WERI-Rb-1 (cell line): ENCODE measurements at places on chromosomes 7 and 10.

GRCh38 chr7:94901981-94902380, 5.4 kb upstream of the PPP1R9A start:
- no peak for DNase-seq

DNA sequence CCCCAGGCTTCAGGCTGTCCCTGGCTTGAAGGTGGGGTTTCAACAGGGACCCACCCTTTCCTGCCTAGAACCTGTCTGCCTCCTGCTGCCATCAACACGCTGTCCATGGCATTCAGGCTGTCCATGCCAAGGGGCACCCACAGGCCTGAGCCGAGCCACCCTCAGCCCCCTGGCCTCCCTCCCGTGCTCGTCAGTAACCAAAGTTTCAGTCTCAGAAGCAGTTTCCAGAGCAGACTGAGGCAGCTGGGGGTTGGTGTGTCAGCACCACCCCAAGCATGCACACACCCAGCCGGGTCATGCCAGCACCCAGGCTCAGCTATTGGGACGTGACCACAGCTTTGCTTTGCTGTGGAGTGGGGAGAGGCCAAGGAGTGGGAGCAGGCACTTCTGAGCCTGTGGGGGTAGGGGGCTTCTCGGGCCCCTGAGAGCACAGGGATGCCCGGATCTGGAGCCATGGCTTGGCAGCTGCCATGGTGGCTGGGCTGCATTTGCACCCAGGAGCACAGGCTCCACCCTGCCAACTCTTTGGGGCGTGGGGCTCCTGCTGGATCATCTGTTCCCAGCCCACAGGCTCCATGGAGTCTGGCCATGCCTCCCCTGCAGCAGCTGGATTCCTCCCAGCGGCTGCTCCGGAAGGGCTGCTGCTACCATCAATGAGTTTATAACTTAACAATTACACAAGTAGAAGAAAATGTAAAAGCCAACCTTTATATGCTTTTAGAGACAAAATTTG, 314.5 kb upstream of the SEMA3C start:
- no peak for DNase-seq

DNA sequence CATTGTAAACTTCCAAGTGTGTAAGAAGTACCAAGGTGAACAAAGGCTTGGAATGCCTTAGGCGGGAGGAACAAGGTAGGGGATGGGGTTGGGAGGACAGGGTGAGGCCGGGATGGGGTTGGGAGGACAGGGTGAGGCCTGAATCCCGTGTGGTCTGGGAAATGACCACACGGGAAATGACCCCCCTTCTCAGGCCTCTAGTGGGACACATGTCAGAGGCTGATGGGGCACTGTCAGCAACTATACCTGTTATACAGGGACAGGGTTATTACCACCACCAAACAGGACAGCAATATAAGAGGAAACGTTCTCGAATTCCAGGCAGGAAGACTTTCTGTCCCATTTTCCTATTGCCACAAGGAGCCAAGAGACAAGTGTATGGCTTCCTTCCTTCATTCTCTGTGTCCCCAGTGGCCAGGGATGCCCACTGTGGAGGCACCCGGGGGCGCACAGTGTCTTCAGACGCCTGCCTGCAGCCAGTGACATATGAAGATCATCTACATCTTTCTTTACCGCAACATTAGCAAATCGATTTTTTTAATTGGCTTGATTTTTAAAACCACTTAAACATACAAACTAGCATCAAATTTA, 1.3 kb downstream of the MKI67 start:
- DNase-seq = no peak

DNA sequence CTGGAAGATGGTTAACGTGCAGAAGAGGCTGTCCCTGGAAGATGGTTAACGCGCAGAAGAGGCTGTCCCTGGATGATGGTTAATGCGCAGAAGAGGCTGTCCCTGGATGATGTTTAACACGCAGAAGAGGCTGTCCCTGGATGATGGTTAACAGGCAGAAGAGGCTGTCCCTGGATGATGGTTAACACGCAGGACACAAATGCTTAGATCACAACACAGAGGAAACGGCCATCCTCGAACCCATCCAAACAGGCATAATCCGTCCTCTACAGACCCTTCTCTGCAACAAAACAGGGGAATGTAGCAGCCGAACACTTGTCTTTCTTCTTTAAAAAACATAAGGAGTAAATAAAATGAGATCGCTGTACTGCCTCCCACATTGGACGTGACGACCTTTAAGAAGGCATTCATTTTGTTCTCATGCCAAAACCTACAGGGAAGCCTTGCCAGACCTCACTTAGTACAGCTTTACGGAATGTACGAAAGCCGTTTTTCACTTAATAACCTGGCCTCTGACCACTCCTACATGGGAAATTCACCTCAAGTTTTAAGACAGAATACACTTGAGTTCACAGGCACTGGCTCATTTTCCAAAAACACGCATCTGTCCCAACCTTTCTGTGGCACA, 245.2 kb downstream of the ZMYND11 start:
- no peak for DNase-seq

GRCh38 chr7:79405368-79405767, 48.1 kb downstream of the MAGI2 start:
- DNase-seq = no peak

GRCh38 chr7:127901895-127902703, 129.1 kb downstream of the LRRC4 start:
- no peak for DNase-seq

- peak; percentile 57 for DNase-seq
Measured at GRCh38 chr7:51067757-51068156, 248.9 kb downstream of the COBL start.

GRCh38 chr10:33869028-33869427, 534.6 kb upstream of the NRP1 start:
- no peak for DNase-seq

- DNase-seq = no peak
Measured at GRCh38 chr10:62185919-62186692, 82.5 kb downstream of the RTKN2 start.

GRCh38 chr10:130179640-130180039, 43.4 kb downstream of the GLRX3 start:
- peak; percentile 50 for DNase-seq
